ENCODE measurements at places on chromosomes 3 and 15. TPM values are rescaled to one million over a fixed set of nuclear protein-coding genes. Genes with fewer than 3 reads are reported as not detected.

DNA sequence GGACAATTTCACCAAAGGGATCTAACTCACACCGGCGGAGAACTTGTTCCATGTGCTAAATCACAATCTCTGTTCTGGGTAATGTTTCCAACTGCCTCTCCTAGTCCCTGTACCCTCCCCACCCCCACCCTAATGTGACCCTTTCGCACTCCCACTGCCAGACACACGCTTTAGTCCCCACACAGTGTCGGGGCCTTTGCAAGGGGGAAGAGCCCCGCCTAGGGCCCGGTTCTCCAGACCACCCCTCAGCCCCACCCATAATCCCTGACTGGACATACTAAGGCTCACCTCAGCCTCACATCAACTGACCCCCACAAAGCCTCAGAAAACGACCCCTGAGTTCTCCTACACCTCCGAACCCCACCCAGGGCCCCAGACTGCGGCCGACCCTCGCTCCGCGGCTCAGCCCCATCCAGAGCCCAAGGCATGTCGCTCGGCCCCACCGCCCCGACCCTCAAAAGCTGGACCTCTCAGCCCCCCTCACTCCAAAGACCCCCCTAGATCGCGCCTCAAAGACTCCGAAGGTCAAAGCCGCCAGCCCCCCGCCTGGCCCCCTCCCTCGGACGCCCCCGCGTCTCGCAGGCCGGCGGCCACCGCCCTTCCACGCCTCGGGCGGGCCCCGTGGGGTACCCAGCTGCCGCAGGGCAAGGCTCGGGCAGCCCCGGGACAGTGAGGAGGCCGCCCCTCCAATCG is 72.0 kb upstream of the MAP4 start:
- no peaks in the 10 kb centered on the region for H3K4me1 ChIP-seq
- H3K36me3 ChIP-seq: peaks cover 15% of the 10 kb centered on the region
- H3K27ac ChIP-seq: peak overlapping the region; percentile 80
- no peaks in the 10 kb centered on the region for H3K27me3 ChIP-seq
- H3K4me3 ChIP-seq: peak overlapping the region; percentile 92
- no peak for DNase-seq

DNA sequence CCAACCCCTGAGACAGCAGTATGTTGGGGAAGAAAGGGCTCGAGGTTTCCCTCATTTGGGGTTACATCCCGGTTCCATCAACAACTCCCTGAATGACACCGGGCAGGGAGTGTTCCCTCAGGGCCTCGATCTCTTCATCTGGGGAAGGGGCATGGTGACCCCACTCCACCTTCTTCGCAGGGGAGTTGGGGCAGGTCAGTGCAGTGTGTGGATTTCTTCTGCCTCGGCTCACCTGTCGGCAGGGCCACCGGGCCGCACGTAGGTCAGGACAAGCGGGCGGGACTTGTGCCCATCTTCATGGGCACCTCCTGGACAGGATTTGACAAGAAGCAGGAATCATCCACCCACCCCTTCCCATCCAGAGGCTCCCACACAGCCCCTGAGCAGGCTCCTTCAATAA is 17.4 kb downstream of the GRIP2 start:
- peak; percentile 41 for DNase-seq
- no peak overlapping the region for H3K4me3 ChIP-seq
- H3K36me3 ChIP-seq: no peaks in the 10 kb centered on the region
- no peak overlapping the region for H3K27ac ChIP-seq

GRCh38 chr3:2098398-2099027 is at the start of gene CNTN4:
CNTN4 (plus strand) TSS chr3:2098866.
- H3K27me3 ChIP-seq: peaks cover 57% of the 10 kb centered on the region
- H3K4me1 ChIP-seq: no peaks in the 10 kb centered on the region
- H3K4me3 ChIP-seq: peak within 1 kb of the TSS; percentile 77
- DNase-seq: peak; percentile 95
- H3K36me3 ChIP-seq: no peaks in the 10 kb centered on the region

- peaks cover 15% of the 10 kb centered on the region for H3K36me3 ChIP-seq
- DNase-seq: no peak
- H3K27me3 ChIP-seq: no peaks in the 10 kb centered on the region
- no peak overlapping the region for H3K27ac ChIP-seq
- peaks cover 4% of the 10 kb centered on the region for H3K4me1 ChIP-seq
- H3K4me3 ChIP-seq: no peak overlapping the region
Measured at GRCh38 chr15:99253381-99254090, 2.3 kb downstream of the LRRC28 start.

- peak overlapping the region; percentile 57 for H3K27ac ChIP-seq
- no peak overlapping the region for H3K4me3 ChIP-seq
- H3K36me3 ChIP-seq: peaks cover 47% of the 10 kb centered on the region
- no peak for DNase-seq
- no peaks in the 10 kb centered on the region for H3K4me1 ChIP-seq
Measured at GRCh38 chr3:127013758-127014535, 31.0 kb downstream of the PLXNA1 start.

GRCh38 chr15:90560229-90560776 is 30.6 kb downstream of the CRTC3 start:
- no peak overlapping the region for H3K27ac ChIP-seq
- H3K4me3 ChIP-seq: no peak overlapping the region
- H3K4me1 ChIP-seq: peaks cover 15% of the 10 kb centered on the region
- H3K36me3 ChIP-seq: no peaks in the 10 kb centered on the region
- DNase-seq: no peak
- no peaks in the 10 kb centered on the region for H3K27me3 ChIP-seq

DNA sequence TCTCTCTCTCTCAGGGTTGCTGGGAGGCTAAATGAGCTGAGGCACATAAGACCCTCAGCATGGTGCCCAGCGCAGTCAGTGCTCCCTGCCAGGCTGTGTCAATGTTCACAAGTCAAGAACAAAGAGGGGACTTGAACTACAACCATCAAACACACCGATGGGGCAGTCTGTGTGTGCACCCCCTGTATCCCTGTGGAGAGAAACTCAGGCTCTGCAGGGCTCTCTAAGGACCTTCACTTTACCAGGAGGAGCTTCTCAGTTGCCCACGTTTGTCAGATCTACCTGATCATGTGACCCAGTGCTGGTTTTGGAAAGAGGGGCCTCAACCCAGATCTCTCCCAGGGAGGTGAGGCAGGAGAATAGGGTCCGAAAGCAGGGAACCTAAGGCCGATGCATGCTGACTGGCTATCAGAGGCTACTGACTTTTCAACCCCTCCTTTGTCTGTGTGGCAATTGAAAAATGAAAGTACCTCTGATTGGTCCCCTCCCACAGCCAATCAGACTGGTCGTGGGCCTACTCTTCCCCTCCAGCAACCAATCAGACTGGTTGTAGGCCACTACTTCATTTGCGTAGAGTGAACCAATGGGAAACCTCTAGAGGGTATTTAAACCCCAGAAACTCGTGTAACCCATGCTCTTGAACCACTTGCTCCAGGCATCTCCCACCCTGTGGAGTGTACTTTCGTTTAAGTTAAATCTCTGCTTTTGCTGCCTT is 34.0 kb downstream of the RHCG start:
- no peaks in the 10 kb centered on the region for H3K4me1 ChIP-seq
- H3K4me3 ChIP-seq: no peak overlapping the region
- H3K27me3 ChIP-seq: peaks cover 20% of the 10 kb centered on the region
- no peak overlapping the region for H3K27ac ChIP-seq
- no peaks in the 10 kb centered on the region for H3K36me3 ChIP-seq

DNA sequence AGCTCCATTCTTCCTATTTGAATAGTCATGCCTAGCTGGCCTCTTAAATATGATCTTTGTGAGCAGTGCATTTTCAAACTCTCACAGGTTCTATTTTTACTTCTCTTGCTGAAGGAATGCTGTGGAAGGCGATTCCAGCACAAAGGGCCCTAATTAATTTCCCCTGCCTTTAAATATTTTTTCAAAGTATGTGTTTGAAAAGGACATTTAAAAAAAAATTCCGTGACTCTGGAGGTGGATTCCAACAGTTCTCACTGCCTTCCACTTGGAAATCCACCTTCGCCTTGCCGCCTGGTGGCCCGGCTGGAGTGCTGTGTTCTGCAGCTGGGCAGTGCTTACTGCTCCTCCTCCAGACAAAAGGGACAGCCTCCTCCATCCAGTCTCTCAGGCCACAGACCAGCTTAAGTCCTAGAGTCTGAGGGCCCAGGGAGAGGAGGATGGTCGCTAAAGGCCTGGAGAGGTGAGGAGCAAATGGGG is 61.5 kb upstream of the CORO2B start:
- H3K27me3 ChIP-seq: no peaks in the 10 kb centered on the region
- DNase-seq: peak; percentile 82
- no peaks in the 10 kb centered on the region for H3K4me1 ChIP-seq
- H3K4me3 ChIP-seq: no peak overlapping the region

GRCh38 chr3:38717355-38718240 is 68.1 kb upstream of the SCN5A start:
- H3K27ac ChIP-seq: no peak overlapping the region
- H3K4me3 ChIP-seq: no peak overlapping the region
- no peak for DNase-seq
- H3K4me1 ChIP-seq: no peaks in the 10 kb centered on the region
- peaks cover 24% of the 10 kb centered on the region for H3K27me3 ChIP-seq

DNA sequence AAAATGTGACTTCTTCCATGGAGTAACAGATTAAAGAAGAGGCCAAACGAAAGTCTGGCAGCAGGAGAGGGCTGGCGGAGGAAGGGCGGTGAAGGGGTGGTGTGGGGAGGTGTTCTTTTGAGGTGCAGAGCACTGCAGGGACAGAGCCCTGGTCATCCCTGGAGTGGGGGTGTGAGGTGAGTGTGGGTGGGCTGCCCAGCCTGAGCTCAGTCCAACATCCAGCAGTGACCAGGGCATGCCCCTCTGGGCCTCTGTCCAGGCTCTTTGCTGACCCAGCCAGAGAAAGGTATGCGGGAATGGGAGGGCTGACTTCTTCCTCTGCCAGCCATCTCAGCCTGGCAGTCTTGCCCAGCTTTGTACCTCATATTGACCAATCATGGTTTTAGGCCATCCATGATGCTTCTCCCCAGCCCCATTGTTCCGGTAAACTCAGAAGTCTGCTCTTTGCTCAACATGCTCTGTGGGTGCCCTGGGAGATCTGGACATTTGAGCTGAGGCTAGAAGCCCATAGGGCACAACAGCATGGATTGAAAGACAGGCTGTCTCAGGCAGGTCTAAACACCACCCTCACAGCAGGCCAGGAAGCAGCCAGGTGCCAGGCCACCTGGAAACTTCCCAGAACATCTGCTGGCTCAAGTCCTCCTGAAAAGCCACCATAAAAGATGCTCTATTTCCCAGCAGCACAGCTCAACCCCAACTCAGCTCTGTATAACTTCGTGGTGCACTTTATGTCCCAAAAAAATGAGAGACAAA is 25.9 kb upstream of the CXCR6 start:
- H3K36me3 ChIP-seq: peaks cover 10% of the 10 kb centered on the region
- no peak overlapping the region for H3K4me3 ChIP-seq
- no peak for DNase-seq
- no peak overlapping the region for H3K27ac ChIP-seq
- H3K27me3 ChIP-seq: peaks cover 14% of the 10 kb centered on the region

DNA sequence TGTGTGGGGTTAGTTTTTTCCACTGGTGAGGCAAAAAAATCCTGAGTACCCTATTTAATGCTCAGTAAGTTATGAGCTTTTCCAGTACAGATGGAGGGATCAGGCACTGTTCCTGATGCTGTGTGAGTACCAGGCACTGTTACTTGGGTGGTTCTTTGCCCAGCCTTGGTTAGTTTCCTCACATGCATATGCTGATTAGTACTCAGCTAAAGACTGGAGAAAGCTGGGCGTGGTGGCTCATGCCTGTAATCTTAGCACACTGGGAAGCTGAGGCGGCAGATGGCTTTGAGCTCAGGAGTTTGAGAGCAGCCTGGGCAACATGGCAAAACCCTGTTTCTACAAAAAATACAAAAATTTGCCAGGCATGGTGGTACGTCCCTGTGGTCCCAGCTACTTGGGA is 210.3 kb upstream of the SGO1 start:
- DNase-seq: no peak
- no peak overlapping the region for H3K4me3 ChIP-seq
- no peaks in the 10 kb centered on the region for H3K36me3 ChIP-seq
- H3K27me3 ChIP-seq: no peaks in the 10 kb centered on the region
- H3K27ac ChIP-seq: no peak overlapping the region
- H3K4me1 ChIP-seq: no peaks in the 10 kb centered on the region

GRCh38 chr3:43338295-43338694 is 52.0 kb downstream of the SNRK start:
- peak overlapping the region; percentile 31 for H3K4me3 ChIP-seq
- H3K36me3 ChIP-seq: peaks cover 73% of the 10 kb centered on the region
- H3K4me1 ChIP-seq: no peaks in the 10 kb centered on the region
- H3K27ac ChIP-seq: no peak overlapping the region
- H3K27me3 ChIP-seq: no peaks in the 10 kb centered on the region

DNA sequence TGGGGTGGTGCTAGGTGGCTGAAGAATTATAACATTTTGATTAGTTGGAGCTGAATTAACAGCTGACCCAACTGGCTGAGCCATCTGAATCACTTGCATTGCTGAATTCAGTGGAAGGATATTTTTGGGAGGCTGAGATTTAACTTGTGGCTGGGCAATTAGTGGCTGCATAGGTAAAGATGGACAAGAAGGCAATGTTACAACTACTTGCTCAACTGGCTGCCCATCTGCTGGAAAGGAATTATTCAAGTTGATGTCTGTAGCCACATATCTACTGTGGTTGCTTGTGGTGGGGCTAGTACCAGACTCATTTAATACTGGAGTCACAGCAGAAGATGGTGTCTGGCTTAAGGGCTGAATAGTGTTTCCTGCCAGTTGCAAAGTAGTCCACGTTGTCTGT is 36.4 kb downstream of the USF3 start:
- no peak overlapping the region for H3K27ac ChIP-seq
- H3K36me3 ChIP-seq: peaks cover 35% of the 10 kb centered on the region
- no peak overlapping the region for H3K4me3 ChIP-seq
- DNase-seq: no peak

PAK6 gene
- 6.6 TPM for total RNA-seq

GOLGA8H gene
- total RNA-seq: 0.75 TPM

KLHL40 gene
- not detected for total RNA-seq

C3orf52 gene
- 7.1 TPM for total RNA-seq

CAMP gene
- not detected for total RNA-seq

FAM81A gene
- total RNA-seq: 0.35 TPM

SERPINI1 gene
- 28.9 TPM for total RNA-seq

Data from endodermal cell (in vitro differentiated cells).